GM13977 (cell line): ENCODE measurements at places on chromosomes 3 and 15.

- no peak for DNase-seq
Observed at GRCh38 chr15:86555939-86556338, 476.3 kb downstream of the AGBL1 start.

DNA sequence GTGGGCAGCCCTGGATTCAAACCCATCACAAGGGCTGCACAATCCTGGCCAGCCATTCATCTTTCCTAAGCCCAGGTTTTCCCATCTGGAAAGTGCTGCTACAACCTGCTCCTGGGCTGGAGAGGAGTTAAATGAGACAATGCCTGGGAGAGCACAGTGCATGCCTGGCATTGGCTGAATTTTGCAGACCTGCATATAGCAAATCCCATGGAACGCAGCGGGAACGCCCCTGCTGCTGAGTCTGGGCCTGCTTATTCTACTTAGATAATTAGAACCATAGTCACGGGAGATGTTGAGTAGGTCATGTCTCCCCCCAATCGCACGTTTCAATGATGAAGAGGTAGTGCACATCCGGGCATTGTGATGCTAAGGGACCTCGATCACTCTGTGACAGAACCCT, 46.6 kb downstream of the ABTB1 start:
- no peak for DNase-seq

DNA sequence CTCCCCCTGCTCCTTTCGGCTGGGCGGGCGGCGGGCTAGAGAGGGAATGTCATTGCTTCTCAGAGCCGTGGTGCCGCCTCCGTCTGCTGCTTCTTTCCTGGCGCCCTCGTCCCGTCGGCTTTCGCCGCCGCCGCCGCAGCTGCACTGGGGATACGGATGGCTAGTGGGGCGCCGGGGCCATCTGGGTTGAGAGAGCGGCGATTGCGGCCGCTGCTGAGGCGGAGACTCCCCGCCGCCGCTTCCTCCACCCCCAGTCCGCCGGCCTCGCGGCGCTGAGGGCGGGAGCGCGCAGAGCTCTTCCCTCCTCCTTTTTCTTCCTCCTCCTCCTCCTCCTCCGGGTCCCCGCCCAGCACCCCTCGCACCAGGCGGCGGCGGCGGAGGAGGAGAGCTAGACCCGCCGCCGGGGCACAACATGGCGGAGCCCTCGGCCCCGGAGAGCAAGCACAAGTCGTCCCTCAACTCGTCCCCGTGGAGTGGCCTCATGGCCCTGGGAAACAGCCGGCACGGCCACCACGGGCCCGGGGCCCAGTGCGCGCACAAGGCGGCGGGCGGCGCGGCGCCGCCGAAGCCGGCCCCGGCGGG, at the start of gene STT3B:
Gene STT3B, plus strand, starts transcription at position 339 of the 582 bp plus-strand sequence. Its CDS starts 74 bp downstream, at position 413.
- peak; percentile 84 for DNase-seq

GRCh38 chr3:184235381-184236032, 6.1 kb downstream of the VWA5B2 start:
- no peak for DNase-seq

DNA sequence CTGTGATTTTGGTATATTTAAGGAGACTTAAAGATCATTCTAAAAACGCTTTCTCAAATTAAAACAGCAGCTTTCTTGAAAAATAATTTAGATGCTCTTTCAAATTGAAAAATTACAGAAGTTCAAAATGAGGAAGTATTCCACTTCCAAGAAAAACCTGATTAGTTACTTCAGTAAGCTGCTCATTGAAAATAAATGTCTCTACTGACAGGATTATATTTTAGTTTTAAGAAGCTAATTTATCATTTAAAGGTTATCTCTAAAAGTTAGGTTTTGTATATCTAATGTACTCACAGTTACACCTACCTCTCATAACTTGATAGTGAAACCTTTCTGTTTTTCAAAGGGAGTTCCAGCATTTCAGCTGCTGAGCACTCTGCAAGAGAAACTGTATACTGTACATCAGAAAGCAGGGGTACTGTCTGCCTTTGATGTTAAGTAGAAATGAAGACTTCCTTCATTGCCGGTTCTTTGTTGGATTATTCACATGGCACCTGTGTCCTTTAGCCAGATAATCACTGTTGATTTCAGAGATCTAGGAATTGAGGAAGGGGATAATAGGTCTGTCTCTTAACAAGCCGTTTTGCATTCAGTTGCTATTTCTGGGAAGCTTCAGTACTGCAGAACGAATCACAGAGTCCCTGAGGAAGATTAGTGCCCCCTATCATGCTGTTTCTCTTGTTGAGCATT, 161.6 kb downstream of the TCF12 start:
- DNase-seq = no peak

DNA sequence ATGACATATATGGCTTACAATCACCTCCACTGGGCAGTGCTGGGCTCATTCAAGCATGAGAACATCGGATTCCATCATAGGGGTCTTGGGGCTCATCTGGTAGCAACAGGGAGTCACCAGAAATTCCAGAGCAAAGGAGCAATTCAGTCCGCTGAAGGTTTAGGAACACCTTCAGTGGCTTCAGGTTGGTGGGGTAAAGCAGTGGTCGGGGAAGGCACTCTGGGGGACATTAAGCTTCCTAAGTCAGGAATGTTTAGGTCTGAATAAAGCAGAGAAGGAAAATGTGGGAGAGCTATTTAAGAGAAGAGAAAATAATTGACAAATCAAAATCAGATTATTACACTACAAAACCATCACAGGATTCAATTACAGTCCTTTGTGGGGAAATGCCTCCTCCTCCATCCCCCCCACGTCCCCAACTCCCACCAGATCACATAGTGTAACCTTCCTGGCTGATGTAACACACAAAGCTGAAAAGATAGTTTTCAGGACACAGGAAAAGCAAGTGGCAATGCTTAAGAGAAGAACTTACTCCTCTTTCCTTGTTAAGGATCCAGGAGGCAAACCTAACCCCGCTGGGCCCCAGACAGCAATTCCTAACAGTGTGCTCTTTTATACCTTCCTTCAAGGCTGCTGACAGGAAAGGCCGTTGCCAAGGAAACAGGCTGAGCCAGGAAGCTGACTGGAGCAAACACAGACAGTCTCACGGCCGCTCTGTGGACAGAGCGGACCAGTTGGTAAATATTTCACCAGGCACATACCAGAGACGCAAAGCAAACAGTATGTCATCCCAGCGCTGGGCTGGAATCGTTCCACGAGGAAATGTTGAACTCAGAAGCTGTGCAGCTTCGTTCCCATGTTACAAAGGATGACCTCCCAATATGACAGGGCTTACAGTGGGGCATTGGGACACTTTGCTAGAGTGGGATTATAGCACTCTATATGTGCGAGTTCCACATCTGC, 57.5 kb upstream of the LMCD1 start:
- no peak for DNase-seq

GRCh38 chr3:193673845-193674244, 80.8 kb downstream of the OPA1 start:
- DNase-seq = no peak
